ENCODE measurements at places on chromosomes 7 and 10. TPM values are rescaled to one million over a fixed set of nuclear protein-coding genes. Genes with fewer than 3 reads are reported as not detected.

CACUL1 gene
- polyA plus RNA-seq = 24.6 TPM

SSBP1 gene
- polyA plus RNA-seq = 149 TPM

HMX2 gene
- 1.4 TPM for polyA plus RNA-seq

SDK1 gene
- 7.5 TPM for polyA plus RNA-seq

PLPP4 gene
- polyA plus RNA-seq = 6.2 TPM

KCP gene
- polyA plus RNA-seq = 12.1 TPM

LLCFC1 gene
- 0.35 TPM for polyA plus RNA-seq

THNSL1 gene
- polyA plus RNA-seq = 18.0 TPM

CALCR gene
- 1.3 TPM for polyA plus RNA-seq

GRCh38 chr10:122954731-122955050 is 664 bp upstream of the C10orf88 start:
- no peak for DNase-seq

- DNase-seq = no peak
Observed at GRCh38 chr7:3063016-3063753, 19.5 kb upstream of the CARD11 start.

DNA sequence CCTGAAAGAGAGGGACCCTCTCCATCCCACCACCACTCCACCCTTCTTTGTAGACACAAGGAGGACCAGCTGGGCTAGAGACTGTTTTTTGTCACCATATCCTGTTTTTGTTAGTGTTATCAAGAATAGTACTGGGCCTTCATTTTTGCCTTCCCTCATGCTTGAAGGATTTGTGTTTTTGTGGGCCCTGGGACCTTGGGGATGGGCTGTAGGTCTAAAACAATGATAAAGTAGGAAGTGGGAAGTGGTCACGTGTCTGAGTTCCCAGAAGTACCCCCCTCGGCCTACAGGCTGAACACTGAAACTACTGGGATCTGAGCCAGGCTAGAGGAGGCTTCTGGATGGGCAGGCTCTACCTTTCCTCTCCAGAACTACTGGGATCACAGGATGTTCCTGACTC is 8.9 kb downstream of the AGFG2 start:
- no peak for DNase-seq

DNA sequence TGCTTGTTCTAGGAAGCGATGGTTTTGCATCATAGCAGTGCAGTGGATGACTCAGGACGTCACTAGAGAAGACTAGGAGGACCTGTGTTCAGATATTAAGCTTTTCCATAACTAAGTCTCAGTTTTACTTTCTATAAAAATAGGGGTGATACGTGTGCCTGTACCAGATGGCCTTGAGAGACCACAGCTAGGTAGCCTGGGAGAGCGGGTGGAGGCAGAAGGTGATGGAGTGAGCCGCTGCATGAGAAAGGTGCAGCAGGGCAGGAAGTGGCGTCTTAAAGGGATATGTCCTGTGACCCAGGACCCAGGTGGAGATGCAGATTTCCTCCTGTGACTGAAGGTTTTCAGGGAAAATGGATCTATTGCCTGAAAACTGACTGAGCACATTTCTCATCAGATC is 304.9 kb downstream of the CDC14C start:
- no peak for DNase-seq

DNA sequence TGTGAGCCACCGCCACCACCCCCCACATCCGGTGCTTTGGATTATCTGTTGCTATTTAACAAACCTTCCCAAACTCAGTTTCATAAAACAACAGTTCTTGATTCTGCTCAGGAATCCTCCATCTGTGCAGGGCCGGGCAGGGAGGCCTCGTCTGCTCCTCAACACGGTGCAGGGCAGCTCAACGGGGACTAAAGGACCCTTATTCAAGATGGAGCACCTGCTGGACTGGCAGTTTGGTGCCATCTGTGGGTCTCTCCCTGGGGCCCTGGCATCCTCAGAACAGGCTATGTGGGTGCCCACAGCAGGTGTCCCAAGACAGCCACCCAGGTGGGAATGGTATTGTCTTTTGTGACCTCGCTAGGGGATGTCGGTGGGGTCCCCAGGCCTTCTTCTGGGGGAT is 31.0 kb upstream of the ELFN1 start:
- DNase-seq = no peak

- DNase-seq = no peak
Observed at GRCh38 chr7:133309333-133309732, 56.5 kb downstream of the EXOC4 start.

DNA sequence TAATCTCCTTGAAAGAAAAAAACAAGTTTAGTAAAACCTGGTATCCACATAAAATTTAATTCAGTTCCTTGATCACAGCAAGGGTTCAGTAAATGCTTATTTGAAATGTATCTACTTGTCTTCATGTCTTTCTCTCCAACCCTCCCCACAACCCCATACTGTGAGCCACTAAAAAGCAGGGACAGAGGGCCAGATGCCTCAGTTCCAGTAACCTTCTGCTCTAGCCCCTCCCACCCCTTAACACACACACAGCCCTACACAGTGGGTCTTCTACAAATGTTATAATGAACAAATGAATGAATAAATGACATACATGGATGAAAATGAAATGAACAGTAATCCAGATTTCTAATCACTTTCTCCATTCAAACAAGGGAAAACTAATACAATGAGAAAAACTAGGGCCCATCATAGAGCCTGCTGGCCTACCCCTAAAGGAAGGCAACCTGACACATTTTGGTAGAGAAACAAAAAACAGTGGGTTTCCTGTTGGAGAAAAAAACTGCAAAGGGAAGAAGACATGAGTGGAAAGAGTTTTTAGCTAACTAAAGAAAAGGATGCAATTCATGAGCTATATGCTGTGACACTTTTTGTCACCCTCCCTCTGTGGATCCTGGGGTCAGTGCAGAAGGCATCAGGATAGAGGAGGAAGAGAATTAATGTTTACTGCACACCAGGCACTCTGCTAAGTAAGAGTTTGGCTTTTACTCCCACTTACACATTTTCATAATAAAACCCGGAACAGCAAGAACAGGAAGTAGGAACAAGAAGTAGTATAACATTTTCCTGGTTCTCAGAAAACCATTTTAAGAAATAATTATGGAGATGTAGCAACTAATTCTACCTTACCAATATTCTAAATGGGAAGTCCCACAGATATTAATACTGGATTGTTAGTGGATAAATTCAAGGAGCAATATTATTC is 38.1 kb downstream of the ELMO1 start:
- DNase-seq = no peak

- DNase-seq = no peak
Observed at GRCh38 chr10:6299234-6299633, 96.5 kb downstream of the PFKFB3 start.

GRCh38 chr10:79275431-79275851 is 71.8 kb upstream of the PPIF start:
- no peak for DNase-seq

DNA sequence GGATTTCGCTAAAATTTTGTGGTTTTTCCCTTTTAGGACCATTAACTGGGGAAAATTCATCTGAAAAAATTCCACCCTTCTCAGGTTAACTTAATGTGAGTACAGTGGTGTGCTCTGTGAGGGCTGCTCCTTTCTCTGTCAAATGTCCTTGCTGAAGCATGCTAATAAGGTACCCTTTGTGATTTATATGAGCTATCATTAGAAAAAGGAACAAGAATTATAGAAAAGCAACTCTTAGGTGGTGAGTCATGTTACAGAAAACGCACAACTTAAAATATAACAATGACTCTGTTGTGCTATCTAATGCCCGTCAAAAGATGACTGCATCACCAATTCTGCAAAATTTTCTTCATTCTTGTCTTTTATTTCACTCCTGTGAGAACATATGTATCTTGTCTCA is 162.0 kb upstream of the MAGI2 start:
- no peak for DNase-seq

GRCh38 chr7:1055956-1056784 is 11.8 kb downstream of the GPR146 start:
- DNase-seq = no peak

DNA sequence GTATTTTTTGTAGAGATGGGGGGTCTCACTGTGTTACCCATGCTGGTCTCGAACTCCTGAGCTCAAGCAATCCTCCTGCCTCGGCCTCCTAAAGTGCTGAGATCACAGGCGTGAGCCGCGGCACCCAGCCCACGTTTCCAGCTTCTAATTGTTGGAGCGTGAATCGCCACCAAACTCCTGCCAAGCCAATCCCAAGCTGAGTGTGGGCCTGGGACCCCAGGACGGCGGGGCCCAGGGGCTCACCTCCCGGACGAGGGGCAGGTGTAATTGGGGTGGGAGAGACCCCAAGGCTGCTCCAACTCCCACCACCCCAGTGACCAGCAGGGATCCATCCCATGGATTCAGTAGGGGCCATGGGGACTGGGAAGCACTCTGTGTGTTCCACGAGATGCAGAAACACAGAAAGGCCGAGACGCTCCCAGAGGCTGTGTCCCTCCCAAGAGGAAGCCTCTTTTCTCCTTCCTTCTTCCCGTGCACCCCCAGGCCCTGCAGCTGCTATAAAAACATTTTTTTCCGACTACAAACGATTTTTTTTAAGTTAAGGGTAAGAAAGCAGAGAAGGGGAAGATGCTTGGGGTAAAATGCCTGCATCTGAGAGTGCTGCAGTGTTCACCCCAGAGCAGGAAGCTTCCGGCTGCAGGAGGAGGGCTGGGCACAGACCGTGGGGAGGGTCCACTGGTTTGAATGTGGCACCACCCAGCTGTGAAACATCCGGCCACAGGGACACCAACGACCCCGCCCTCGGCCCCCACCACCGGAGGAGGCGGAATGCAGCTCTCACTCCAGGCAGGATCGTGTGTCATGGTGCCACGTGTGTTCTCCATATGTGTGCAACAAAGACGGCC is 76.5 kb downstream of the MICALL2 start:
- no peak for DNase-seq

DNA sequence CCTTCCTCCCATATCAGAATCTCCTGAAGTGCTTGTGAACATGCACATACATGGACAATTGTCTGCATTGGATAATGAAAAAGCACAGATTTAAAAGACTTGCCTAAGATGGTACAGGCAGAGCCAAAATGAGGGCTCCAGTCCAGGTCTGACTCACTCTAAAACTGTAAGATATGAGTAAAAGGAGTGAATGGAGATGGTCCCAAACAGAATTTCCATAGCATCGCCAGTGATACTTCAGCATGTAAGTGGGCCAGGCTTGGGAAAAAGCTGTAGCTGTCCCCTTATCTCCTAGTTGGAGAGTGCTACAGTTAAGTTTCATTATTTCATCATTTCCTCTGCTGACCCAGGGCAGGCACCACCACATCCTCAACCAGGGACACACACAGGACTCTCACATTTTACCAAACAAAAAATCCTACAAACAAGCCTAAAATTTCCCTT is 26.4 kb upstream of the IL6 start:
- DNase-seq = no peak

GRCh38 chr7:149620961-149621360 is 123.4 kb upstream of the ZNF746 start:
- DNase-seq = no peak

GRCh38 chr10:11578802-11579255 is 32.6 kb downstream of the USP6NL start:
- no peak for DNase-seq

GRCh38 chr7:50693455-50694130 is 89.1 kb downstream of the GRB10 start:
- no peak for DNase-seq

GRCh38 chr7:111841596-111842205 is 279.4 kb upstream of the IMMP2L start:
- DNase-seq = no peak

- DNase-seq = no peak
Observed at GRCh38 chr7:157513162-157513621, 176.4 kb downstream of the DNAJB6 start.
